ENCODE measurements at places on chromosomes 2 and 18.

DNA sequence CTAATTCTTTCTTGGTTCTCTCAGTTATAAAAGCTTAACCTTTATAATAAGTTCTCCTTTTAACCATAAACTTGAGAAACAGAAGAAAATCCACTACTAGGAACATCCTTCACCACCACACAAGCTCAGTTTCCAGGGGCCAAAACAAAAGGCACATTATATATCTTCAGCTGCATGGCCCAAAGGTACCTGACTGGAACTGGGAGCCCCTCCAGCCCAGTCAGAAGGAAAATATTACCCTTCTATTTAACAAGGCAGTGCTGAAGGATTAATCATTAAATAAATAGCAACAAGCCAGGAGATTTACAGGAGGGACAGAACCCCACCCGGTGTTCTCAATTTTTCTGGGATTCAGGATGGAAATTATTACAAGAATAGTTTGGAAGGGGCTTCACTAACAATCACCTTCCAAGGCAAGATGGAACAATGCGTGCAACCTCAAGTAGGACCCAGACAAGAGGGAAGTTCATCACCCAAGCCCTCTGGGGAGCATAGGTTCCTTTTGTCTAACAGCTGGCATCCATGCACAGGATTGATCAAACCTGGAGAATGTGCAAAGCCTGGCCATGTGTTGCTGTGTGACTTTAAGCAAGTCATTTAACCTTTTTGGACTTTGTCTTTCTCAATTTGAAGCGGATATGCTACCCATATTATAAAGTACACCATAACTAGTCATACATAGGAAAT lies 159.6 kb upstream of the SETBP1 start:
- no peak for DNase-seq

DNA sequence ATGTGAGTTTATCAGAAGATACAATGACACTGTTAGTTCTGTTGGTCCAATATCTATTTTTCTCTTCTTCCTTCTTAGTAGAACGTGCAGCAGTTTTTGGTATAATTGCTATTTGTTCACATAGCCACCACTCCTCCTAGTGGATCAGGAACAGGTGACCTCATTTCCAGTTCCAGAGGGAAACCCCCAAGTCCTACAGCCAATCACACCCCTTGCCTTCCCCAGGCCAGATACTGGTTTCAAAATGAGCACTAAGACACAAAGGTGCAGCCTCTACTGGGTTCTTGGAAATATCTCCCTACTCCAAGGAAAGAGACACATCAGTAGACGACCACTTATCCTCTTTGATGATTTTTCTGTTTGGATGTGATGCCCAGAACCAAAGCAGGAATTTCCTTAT lies 103.2 kb downstream of the TCF4 start:
- no peak for DNase-seq

DNA sequence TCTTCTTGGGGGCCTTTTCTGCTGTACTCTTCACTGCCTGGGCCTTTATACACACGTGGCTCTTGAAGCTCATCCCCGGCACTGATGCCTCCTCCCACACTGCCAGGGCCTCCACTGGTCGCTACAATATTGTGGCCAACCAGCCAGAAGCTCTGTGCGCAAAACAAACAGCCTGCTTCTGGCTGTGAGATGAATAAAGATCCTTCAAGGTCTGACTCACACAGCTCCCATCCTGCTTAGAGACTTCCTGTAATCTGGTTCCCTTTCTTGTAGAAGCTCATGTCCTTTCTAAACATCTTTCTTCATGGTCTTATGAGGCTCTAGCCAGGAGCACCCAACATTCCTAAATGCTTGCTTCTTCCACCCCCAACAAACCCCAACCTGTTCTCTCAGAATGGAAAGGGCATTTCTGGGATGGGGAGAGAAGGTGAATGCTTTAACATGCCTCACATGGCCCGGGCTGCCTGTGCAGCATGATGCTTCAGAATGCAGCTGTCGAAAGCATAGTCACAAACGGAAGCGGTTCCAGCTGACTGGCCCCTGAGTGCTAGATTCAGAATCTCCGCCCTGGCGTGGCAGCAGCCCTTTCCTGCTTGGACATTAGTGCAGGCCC lies 24.6 kb downstream of the NRP2 start:
- peak; percentile 19 for DNase-seq

DNA sequence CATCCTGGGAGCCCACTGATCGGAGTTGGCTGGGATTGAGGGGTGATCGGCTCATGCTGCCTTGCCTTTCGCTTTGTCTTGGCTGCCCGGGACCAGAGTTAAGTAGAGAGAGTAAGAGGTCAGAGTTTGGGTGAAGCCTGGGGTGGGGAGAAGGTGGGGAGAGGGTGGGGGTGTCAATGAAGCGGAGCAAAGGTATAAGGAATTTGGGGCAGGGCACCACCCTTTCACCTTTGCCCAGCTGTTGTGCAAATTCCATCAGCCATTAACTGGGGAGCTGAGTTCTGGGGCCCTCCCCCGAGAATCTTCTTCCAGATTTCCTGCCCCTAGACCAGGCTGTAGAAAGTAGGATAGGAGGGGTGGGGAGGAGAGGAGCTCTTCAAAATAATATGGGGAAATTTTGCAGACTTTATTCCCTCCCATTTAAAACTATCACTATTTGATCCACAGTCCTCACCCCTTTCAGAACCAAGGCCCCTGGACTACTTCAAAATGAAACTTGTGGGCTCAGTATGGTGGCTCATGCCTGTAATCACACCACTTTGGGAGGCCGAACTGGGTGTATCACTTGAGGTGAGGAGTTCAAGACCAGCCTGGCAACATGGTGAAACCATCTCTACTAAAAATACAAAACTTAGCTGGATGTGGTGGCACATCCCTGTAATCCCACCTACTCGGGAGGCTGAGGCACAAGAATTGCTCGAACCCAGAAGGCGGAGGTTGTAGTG lies at the start of gene SLC23A3:
Gene SLC23A3, minus strand, starts transcription at position 100 of the 725 bp plus-strand sequence. Its CDS starts 45 bp downstream, at position 55.
- no peak for DNase-seq

DNA sequence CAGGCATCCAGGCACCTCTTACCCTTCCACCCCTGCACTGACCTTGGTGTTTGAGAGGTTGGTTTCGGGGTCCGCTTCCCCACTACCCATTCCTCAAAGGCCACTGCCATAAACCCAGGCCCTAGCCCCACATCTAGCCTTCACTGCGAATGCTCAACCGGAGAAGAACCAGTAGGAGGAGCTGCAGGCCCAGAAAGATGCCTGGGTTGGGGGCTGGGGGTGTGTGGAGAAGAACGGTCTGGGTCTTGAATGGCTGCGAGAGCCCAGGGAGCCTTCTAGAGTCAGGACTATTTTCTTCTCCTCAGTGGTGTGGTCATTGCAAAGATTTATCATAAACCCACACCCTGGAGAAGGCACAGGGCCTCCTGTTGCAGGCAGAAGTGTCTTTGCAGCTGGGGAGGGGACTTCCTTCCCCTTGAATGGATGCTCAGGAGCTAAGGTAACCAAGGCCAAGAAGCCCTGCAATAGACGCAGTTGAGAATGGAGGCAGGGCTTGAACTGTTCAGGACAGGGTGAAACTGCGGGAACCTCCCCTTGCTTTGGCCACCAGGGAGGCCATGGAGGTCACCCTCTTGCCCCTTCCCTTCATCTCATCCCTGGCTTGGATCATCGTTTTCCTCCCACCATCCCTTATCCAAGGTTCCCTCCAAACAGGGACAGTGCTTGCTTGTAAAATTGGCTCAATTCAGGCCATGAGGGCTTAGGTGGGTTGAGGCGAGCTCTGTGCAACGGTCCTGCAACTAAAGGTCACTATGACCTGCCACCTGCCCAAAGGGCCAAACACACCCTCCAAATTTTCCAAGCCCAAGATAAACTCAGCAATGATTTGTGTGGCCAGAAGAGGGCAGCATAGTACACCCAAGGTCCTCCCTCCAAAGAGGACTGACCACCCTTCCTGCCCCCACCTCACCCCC lies 20.9 kb downstream of the THNSL2 start:
- no peak for DNase-seq

DNA sequence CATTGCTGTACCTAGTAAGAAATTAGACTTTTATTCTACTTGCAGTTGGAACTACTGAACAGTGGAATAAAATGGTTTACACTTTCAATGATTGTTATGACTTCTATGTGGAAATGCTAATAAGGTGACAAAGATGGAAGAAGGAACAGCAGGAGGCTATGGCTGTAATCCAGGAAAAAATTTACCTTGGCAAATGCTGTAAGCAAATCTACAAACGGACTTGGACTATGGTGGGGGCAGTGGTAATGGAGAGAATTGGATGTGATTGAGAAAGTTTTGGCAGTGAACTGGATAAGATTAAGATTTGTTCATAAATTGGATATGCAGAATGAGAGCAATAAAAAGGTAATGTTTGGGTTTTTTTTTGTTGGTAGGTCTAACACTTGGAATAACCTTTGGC lies 111.0 kb upstream of the ERBB4 start:
- DNase-seq: no peak

DNA sequence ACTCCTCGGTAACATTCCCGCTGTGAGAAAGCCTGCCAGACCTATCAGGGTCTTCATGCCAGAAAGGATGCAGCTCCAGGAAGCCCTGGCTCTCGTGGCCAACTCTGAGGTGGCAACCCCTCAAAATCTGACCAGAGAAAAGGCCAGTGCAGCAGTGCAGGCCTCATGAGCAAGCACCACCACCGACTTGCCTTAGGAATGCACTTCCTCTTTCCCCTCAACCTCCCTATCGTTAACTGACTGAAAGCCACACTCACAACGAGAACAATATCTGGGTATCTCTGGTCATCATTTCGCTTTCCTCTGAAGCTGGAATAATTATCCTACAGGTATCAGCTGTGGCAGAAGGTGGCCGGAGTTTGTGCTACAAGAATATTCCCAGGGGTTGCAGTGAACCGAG lies 101.4 kb upstream of the POU3F3 start:
- DNase-seq: no peak

DNA sequence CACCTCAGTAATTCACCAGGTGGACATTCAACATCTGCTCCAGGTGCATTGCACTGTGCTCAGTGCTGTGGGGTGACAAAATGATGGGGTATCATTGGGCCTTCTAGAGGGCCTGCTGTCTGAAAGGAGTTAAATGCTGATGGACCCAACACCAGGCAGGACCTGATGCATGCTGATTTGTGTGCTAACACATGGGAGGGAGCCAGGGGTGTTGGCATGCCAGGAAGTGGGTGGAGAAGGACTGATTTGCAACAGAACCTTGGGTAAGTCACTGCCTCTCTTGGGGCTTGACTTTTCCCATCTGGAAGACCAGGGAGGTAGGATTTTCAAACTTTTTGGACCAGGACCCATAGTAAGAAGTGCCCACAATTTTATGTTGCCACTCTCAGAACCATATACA lies 57.9 kb upstream of the CXCR4 start:
- DNase-seq: no peak

- no peak for DNase-seq
Measured at GRCh38 chr2:26466662-26467310, 11.1 kb downstream of the OTOF start.

GRCh38 chr2:201414099-201415023 lies 36.9 kb downstream of the TRAK2 start:
- DNase-seq: no peak

DNA sequence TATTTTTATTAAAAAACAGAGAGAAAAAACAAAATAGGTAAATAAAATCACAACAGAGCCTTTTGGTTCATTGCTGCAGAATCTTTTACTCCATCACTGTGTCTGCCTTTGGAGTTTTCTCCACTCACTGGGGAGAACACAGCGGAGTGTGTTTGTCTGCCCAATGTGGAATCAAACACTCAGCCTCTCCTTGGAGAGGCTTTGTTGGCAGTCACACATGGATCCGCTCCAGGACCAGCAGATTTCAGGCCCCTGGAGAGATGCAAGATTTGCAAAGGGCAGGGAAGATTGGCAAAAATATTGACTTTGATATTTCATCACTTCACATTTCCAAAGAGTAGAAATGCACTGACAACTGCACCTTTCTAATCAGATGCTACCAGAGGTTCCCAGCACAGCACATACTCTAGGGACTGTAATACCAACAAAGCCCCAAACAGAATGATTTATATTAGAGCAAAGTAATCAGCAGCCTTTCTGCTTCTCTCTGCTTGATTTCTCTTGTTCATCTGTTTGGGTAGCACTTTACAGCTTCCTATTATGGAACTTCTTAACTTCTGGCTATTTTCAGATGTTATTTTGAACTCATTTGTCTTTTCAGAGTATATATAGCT lies 1898.8 kb upstream of the PIK3C3 start:
- no peak for DNase-seq

GRCh38 chr2:84481702-84482101 lies 22.6 kb upstream of the SUCLG1 start:
- DNase-seq: no peak

DNA sequence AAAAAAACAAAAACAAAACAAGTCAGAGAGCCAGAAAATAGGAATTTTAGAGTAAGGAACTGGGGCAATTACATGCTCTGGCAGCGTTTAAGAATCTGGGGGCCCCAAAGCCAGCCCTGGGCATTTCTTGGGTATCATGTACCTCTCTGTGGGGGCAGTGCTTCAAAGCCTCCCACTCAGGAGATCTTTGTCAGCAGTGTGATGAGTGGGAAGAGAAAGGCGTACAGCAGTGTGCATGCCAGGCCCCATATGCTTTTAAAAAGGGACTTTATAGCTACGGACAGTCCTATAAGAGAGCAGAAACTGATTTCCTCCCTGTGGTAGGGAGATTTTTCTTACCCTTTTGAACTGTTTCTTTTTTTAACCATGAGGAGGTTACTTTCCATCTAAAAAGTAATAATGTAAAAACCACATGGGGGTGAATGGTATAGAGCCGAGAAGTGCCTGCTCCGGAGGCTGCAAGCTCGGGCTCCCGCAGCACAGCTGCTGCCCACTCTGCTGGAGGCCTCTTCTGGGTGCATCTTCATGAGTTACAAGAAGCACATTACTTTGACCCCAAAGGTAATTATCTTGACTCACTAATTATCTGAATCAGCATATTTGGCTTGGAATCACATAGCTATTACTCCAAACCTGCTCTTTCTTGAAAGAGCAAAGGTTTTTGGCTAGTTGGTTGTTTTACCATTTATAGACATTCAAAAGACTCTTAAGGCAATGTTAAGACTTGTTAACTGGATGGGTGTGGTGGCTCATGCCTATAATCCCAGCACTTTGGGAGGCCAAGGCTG lies 46.4 kb downstream of the PROC start:
- DNase-seq: no peak

DNA sequence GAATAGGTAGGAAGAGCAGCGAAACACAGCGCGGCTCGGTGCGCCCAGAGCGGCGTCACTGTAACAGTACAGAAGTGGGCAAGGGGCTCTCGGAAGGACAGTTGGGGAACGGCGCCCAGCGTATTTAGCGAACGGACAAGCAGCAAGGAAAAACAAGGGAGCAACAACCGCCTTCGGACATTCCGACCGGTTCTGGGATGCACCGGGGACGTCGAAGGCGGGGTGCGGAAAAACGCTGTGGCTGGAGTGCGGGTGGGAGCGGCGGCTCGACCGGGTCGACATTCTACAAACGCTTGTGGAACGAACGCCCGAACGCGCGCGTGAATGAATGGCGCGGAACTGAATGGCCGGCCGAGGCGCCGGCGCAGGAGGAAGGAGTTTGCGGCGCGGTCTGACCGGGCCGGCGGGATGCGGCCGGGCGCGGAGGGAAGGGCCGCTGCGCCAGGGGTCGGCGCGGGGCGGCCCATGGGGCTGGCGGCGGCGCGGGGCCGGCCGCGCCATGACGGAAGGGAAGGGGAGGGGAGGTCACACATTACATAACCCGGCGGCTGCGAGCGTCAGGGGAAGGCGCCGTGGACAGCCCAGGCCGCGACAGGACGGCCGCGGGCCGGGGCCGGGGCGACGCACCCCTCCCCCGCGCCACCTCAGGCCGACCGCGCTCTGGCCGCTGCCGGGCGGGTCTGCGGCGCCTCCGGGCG lies 605 bp downstream of the REV1 start:
- DNase-seq: peak; percentile 42

- DNase-seq: peak; percentile 98
Measured at GRCh38 chr18:79951545-79952455, at the start of gene SLC66A2. SLC66A2 (minus strand) TSS chr18:79951653; CDS start chr18:79950926, 727 bp downstream.

- peak; percentile 0 for DNase-seq
Measured at GRCh38 chr2:240463274-240463865, 27.9 kb downstream of the GPC1 start.
